ENCODE measurements at places on chromosomes 7 and 10. TPM values are rescaled to one million over a fixed set of nuclear protein-coding genes. Genes with fewer than 3 reads are reported as not detected.

- no peak for DNase-seq
Measured at GRCh38 chr10:123213192-123213591, 59.0 kb downstream of the BUB3 start.

DNA sequence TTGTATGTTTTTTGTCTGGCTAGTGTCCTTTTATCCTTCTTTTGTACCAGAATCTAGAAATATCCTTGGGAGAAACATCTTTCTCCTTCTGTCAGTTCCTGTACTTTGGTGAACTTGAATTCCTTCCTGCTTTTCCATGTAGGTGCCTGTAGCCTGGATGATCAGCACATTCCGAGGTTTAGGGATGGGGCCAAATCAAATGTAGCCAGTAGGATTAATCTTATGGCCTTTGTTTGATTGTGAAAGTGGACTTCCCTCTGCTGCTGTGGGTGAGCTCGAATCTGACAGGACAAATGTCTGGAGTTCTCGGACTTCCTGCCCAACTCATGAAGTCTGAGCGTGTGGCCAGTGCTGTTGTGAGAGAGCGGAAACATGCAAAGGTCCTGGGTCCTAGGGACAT is 33.2 kb upstream of the NAMPT start:
- DNase-seq, result no peak

The IQCE gene
- total RNA-seq, result 9.5 TPM

DNA sequence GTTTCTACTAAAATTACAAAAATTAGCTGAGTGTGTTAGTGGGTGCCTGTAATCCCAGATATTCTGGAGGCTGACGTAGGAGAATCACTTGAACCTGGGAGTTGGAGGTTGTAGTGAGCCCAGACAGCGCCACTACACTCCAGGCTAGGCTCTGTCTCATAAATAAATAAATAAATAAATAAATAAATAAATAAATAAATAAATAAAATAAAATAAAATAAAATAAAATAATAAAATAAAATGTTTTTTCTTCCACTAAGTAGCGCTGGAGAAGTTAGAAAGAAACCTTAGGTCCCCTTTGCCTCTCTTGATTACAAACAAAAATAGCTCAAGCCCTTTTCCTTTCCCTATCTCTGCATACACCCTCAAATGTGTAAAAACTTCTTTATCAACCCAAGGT is 525.9 kb downstream of the IPMK start:
- DNase-seq, result no peak

- DNase-seq, result no peak
Measured at GRCh38 chr10:51224671-51225161, 150.4 kb downstream of the PRKG1 start.

The SERPINE1 gene
- total RNA-seq, result 14.4 TPM

The ERVW-1 gene
- not detected for total RNA-seq

- DNase-seq, result no peak
Measured at GRCh38 chr7:113892818-113893217, 26.0 kb downstream of the PPP1R3A start.

The PTPRE gene
- 42.8 TPM for total RNA-seq

DNA sequence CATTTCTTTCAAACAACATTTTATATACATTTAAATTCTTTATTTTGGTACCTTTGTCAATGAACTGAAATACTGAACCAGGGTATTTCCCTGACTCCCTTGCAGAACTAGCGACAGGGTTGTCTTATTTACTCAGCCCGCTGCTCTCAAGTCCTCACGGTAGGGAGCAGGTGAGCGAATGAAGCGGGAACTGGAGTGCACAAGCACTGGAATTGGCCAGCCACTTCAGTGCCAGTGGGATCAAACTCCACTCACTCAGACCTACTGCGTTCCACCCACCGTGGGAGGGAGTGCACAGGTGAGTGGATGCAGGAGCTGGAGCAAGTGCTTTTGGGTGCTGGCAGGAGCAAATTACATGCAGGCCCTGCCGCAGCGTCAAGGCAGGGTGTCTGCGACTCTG is 28.1 kb upstream of the NEUROD6 start:
- no peak for DNase-seq

The BAMBI gene
- 21.4 TPM for total RNA-seq
